ENCODE measurements at places on chromosomes 3 and 15.

- no peak for DNase-seq
These were observed 223.0 kb downstream of the SLCO3A1 start for GRCh38 chr15:92076541-92076940.

GRCh38 chr3:72515281-72515680 is 333.0 kb downstream of the SHQ1 start:
- DNase-seq: no peak

GRCh38 chr3:38835939-38836338 is 19.9 kb upstream of the SCN10A start:
- no peak for DNase-seq

DNA sequence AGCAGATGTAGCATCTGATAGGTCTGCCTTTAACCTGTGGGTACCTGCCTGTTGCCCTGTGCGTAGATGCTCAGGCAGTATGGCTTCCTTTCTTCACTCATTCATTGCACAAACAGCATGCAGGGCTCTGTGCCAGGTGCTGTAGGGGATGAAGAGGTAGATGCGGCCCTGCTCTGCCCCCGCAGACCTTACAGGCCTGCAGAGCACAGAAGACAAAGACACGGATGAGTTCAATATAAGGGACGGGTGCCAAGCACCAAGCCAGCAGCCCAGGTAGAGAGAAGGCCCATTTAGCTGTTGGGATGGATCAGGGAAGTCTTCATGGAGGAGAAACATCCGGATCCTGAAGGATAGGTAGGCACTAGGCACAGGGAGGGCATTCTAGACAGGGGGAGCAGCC is 69.4 kb downstream of the AAGAB start:
- no peak for DNase-seq

DNA sequence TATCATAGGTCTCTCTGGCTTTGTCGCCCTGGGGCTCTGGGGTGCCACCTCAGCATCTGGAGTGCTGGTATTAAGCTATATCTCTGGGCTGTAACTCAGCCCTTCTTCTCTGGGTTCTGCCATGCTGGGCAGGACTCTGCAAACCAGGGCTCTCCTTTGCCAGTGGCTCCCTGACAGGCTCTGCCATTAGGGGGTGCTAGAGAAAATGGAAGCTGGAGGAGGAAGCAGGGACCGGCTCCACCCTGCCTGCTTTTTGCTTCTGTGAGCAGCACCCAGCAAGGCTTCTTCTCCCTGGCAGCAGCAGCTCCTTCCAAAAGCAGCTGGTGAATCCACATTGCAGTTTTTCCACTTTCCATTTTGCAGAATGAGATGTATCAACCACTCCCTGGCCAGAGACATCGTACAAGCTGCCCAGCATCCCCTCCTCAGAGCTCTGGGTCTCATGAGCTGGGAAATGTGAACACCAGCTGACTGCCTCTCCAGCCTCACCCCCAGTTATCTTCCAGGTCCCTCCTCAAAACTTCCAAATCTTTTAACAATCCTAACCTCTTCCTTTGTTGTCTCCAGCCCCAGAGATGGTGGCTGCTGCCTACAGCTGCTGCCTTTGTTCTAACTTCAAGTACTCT is 165.0 kb downstream of the ABHD5 start:
- DNase-seq: no peak

GRCh38 chr3:188090620-188091309 is 63.2 kb upstream of the LPP start:
- DNase-seq: no peak

DNA sequence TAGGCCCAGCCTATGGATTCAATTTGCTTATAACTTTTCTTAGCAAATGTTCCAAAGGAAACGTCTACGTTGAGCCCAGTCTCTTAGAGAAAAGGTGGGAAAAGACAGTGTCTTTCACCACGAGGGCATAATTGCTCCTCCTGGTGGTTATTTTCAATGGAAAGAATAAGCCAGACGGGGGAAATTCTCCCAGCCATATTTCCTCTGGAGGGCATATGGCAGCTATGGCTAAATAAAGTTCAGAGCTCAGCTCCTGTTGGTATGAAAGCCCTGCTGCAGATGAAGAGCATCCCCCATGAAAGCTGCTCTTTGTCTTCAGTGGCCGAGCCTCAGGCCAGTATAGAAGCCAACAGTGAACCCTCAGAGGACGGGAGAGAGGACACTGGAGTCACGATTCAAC is 297.9 kb downstream of the RYR3 start:
- no peak for DNase-seq

DNA sequence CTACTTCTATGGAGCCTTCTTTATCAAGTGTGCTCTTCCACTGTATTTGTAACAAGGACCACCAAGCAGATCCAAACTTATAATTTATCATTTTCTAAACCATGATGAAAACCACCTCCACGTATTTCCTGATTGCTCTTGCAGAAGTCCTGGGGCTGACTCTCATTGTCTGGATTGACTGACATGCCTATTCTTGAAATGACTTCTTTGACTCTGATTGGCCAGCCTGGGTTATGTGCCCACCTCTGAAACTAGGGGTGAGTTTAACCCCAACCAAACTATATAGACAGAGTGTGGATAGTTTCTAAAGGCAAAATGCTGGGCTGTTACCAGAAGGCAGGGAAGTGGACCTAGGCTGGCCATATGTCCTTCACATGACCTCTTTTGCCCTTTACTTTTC is 12.7 kb downstream of the TMPRSS7 start:
- no peak for DNase-seq

- DNase-seq: no peak
These were observed 78.5 kb upstream of the CHD2 start for GRCh38 chr15:92821491-92822116.

DNA sequence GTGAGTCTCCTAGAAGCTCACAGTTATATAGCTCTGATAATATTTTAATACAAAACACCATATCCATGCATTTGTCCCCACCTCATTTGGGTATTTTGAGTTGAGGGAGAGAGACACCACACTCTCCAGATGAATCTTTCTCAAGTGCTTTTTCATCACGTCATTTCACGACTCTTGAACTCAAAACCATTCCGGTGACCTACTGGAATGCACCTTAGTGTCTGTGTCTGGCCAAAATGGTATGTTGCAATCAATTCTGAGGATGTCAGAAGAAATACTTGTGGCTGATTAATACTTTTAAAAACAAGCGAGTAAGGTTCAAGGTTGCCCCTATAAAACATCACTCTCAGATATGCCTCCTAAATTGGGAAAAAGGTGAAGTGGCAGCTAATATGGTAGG is 352.6 kb upstream of the ICE2 start:
- DNase-seq: no peak

- no peak for DNase-seq
These were observed 240.1 kb upstream of the IGF1R start for GRCh38 chr15:98408231-98408630.

DNA sequence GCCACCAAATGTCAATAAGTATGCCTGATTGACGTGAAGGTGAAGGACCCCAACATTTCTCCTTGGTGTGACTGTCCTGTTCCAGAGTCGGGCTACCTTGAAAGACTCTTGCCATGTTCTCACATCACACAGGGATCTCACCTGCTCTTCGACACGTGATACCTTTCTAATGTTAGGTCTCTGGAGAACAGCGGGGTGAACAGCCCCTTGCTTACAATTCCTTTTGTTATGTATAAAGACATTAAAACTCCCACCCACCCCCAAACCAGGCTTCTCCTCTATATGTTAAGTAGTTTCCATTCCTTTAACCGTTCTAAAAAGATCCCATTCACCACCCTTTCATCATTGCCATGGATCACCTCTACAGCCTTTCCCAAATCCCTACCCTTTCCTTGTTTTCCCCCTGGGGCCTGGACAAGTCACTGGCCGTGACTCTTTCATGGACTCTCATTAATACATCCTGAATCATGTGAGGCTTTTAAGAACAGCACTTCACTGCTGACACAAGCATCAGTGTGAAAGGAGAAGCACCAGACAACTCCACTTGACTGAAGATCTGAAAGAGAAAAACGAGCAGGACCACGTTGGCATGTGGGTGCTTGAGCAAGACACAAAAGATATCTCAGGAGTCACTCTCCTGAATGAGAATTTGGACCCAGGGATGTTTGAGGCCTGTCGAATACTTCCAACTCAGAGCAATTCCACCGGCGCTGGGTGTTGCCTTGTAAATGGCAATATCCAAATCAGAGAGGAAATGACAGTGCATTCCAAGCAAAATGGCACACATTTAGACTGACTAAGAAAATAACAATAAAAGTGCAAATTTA is 115.0 kb downstream of the FOXP1 start:
- DNase-seq: no peak

- no peak for DNase-seq
These were observed 2.4 kb downstream of the CIB1 start for GRCh38 chr15:90231028-90232017.

- DNase-seq: no peak
These were observed 267.4 kb downstream of the ABHD5 start for GRCh38 chr3:43958005-43958770.

GRCh38 chr15:64209680-64210334 is 47.0 kb upstream of the PPIB start:
- DNase-seq: peak; percentile 35

DNA sequence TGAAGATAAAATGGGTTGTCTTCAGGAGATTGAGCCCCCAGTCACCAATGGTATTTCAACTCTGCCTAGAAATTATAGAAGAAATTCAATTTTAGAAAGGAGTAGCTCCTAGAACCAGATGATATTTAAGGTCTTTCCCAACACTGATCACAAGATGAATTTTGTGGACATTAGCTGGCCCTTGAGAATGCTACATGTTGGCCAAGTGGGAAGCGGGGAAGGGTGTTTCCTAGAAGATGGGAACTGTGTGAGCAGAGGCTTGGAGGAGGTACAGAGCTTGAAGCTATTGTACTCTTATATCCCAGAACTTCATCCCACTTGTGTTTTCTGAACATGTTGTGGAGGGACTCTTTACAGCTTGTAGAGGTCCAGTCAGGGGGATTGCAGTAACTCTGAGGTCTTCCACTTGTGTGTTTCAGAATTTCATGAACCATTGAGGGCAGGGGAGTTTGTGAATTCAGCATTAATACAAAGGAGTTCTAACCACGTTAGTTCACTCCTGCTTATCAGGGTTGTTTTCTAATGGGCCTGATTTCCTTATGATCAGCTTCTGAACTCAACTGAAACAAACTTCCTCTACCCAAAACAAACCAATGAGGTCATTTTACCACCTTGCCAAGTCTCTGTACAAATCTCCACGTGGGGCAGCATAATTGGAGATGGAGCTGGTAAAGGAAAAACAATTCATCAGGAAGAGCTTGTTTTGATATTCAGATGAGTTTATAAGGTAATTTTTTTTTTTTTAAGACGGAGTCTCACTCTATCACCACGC is 152.6 kb upstream of the TPM1 start:
- DNase-seq: no peak

GRCh38 chr15:27545494-27546255 is 553.4 kb downstream of the OCA2 start:
- DNase-seq: no peak

GRCh38 chr3:89184151-89184995 is 77.0 kb downstream of the EPHA3 start:
- no peak for DNase-seq

DNA sequence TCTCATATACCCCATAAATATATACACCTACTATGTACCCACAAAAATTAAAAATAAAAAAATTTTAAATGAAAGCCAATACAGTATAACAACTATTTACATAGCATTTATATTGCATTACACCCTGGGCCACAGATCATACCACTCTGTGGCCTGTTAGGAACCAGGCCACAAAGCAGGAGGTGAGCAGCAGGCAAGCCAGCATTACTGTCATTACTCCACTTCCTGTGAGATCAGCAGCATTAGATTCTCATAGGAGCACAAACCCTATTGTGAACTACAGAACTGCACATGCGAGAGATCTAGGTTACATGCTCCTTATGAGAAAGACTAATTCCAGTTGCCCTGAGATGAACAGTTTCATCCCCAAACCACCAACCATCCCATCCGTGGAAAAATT is 17.4 kb downstream of the FILIP1L start:
- DNase-seq: no peak

DNA sequence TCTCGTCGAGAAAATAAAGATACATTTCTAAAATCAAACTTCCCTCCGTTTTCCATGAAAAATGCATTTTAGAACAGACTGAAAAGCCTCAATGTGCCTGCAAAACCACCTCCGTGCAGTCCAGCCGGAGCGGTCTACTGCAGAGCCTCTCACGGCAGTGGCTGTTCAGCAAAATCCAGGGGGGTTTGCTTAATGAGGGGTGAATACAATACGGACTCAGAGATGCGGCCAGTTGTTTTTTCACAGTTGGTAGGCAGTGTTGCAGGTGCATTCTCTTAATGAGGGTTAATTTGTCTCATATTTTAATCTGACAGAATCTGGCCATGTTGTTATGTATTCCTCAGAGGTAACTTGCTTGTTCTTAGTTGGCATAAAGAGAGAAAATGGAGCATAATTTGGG is 223.0 kb downstream of the EBLN2 start:
- DNase-seq: no peak

DNA sequence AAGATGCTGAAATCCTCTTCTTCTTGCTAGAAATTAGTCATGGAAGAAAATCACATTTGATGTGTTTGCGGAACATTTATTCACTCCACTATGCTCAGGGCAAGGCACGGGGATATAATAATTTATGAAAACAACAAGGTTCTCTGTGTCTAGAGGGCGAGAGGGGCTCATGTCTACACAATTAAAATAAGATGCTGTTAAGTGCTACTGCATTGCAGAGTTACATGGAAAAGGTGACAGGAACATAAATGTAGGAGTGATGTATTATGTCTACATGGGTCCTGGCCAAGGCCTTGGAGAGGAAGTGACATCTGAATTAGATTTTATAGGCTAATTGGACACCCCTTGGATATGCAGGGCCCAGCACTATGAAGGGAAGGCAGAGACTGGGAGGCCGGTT is 96.1 kb downstream of the SV2B start:
- DNase-seq: no peak

GRCh38 chr3:89577637-89578530 is 470.5 kb downstream of the EPHA3 start:
- DNase-seq: no peak

DNA sequence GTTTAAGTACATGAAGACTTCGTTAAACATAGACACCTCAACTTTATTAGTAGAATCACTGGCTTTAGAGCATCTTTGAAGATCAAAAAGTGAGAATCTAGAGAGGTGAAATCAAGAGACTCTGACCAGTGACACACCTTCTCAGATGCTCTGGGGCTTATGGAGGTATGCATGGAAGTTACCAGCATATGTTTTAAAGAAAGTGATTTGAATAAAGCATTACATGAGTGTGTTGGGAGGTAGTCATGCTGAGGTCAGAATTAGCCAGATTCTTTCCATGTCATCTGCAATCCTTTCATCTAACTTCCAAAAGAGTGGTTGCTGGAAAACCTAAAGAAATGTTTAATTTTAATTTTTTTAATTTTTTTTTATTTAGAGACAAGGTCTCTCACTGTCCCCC is 658.0 kb upstream of the GOLIM4 start:
- DNase-seq: no peak

GRCh38 chr3:61417352-61417751 is 144.0 kb upstream of the PTPRG start:
- DNase-seq: no peak
